ENCODE measurements at places on chromosomes 2 and 18.

- DNase-seq, result no peak
Measured at GRCh38 chr2:12486205-12487118, 230.3 kb upstream of the TRIB2 start.

- DNase-seq, result no peak
Measured at GRCh38 chr2:137896467-137896866, 67.8 kb upstream of the HNMT start.

DNA sequence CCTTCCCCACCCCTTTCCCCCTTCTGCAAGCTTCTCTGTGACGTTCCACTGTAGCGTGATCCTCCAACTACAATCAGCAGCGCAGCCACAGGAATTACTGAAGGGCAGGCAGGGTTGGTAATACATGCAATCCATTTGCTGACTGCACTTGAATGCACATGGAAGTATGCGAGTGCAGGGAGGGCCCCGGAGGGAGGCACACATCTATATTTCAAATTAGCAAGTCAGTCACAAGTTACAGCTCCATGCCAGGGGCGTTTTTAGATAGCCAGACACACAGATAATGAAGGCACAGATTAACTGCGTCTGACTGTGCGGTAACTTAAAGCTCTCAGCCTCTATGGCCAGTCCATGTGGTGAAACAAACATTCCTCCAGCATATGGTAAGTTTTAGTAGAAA lies 209.2 kb upstream of the GATA6 start:
- no peak for DNase-seq

- DNase-seq, result no peak
Measured at GRCh38 chr2:25740810-25741381, 67.5 kb upstream of the DTNB start.

DNA sequence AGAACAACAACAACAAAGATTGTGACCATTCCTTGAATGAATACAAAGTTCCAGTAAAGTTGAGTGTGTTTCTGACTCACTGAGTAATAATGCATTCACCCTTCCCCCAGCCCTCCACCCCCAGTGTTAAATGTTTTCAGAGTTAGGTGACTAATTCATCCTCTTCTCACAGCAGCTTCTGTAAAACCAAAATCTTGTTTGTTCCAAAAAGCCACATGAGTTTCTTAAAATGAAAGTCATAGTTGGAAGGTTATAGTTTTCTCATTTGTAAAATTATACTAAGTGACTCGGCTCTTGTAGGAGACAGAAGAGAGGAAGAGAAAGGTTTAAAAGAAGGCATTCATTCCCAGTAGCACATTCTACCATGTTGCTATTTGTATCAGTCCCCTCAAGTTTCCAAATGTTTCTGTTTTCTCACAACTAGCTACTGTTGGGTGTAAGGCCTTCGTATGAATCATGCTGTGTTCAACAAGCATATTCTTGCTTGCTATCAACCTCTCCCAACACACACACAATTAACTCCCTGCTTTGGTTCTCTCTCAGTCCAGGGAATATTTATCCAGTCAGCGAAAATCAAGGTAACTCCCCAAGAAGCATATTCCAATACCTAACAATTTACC lies 75.3 kb downstream of the MBD2 start:
- DNase-seq, result peak; percentile 48

GRCh38 chr2:9838391-9838790 lies 4.9 kb upstream of the TAF1B start:
- no peak for DNase-seq

DNA sequence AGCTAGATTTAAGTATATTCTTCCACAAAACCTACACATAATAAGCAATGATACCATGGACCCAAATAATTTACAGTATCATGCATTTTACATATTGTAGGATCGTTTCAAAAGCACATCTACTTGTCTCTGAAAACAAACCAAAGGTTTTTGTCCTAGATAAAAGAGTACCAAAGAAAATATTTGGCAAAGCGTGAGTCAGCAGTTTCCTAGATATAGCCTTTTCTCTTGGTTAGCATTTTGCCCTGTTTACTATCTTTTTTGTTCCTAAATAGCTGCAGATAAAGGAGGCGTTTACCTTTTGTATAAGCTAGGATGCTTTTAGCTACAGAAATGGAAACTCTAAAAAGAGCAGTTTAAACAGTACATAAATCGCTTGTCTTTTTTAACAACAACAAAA lies 305.8 kb upstream of the GULP1 start:
- no peak for DNase-seq

GRCh38 chr2:74080346-74080745 lies 67.4 kb downstream of the BOLA3 start:
- DNase-seq, result no peak

DNA sequence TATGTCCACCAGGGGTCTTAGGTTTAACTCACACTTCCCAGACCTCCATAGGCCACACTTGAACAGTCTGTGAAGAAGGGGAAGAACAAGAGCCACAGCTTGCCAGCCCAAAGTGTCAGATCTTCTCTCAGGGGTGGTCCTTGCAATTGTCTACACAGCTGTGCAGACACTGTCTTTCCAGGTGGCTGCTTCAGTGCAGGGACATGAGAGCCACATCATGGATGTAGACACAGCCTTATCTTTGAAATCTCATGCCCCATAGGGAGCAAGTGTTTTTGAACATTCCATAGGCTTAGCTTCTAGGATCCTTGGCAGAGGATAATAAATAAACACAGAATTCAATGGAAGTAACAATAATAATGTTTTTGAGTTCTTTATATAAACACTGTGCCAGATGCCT lies 6.7 kb downstream of the ZNF407 start:
- DNase-seq, result no peak

DNA sequence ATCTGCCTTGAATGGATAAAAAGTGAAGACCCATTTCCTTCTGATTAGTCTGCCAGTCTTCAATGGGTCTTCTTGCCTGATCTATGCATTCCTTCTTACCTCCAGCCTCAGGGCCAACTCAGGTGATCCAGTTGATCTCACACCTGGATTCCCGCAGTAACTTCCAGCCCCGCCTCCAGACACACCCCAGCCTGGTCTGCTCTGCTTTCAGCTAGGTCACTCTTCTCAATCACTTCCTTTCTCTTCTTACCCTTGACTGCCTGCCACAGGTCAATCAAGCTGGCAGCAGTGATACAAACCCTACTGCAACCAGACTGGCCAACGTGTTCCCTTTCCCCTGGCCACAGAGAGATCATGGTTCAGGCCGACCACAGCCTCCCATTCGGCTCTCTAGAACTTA lies 263.6 kb downstream of the ZNF516 start:
- no peak for DNase-seq

DNA sequence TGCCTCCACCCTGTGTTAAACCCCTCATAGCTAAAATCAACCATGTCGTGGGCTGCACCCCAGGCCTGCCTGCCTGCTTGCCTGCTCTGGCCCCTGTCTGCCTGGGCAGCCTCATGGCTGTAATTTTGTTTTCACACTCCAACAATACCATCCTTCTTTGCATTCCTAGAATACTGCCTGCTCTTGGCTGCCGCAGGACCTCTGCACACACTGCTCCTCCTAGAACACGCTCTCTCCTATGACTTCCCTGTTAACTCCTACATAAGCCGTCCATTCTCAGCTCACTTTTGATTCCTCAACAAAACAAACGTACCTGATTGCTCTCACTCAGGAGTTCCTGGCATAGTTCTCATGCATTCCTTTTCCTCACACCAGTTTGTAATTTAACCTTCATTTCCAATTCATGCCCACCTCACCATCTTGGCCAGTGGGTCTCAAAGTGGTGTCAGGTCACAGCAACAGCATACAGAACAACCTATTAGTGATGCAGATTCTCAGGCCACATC lies 2.5 kb downstream of the UXS1 start:
- DNase-seq, result no peak

DNA sequence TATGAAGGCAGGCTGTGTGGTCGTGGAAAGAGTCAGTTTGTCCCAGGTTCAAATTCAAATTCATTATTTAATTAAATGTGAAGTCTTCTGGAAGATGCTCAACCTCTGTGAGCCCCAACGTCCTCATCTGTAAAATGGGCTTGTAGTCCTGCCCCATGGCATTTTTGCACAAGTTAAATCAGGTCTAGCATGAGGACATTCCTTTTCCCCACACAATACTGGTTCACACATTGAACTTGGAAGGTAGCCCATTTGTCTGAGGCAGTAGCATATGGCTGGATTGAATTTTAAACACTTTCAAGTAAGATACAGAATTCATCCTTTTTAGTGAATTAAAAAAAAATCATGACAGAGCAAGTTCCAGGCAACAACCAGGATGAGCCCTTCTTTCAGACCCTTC lies 665.4 kb upstream of the HS6ST1 start:
- no peak for DNase-seq

- no peak for DNase-seq
Measured at GRCh38 chr2:33210626-33211025, 263.9 kb downstream of the LTBP1 start.

- no peak for DNase-seq
Measured at GRCh38 chr18:11581286-11581685, 28.1 kb upstream of the SLC35G4 start.

- DNase-seq, result no peak
Measured at GRCh38 chr18:51051105-51051712, 21.2 kb downstream of the SMAD4 start.

DNA sequence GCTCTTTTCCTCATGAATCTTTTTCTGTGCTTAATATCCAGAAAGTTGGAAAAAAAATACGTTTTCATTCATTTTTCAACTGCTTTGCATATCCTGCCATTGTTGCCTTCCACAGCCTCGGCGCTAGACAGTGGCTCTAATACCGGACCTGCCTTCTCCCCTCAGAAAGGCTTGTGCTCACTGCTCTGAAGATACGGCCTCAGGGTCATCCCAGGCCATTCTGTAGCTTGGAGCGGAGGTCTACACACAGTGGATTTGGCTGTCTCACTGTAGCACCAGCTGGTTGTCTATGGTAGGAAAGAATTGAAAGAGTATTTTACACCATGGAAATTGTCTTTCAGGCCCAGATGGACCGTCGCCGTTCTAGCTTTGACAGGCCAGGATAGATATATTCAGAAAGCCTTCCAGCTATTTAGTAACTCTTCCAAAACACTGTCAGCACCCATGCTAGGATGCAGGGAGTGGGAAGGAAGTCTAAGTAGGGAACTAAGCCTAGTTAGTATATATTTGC lies 242.0 kb downstream of the TMEM182 start:
- no peak for DNase-seq

- no peak for DNase-seq
Measured at GRCh38 chr2:217438821-217439220, 564.0 kb downstream of the TNS1 start.

DNA sequence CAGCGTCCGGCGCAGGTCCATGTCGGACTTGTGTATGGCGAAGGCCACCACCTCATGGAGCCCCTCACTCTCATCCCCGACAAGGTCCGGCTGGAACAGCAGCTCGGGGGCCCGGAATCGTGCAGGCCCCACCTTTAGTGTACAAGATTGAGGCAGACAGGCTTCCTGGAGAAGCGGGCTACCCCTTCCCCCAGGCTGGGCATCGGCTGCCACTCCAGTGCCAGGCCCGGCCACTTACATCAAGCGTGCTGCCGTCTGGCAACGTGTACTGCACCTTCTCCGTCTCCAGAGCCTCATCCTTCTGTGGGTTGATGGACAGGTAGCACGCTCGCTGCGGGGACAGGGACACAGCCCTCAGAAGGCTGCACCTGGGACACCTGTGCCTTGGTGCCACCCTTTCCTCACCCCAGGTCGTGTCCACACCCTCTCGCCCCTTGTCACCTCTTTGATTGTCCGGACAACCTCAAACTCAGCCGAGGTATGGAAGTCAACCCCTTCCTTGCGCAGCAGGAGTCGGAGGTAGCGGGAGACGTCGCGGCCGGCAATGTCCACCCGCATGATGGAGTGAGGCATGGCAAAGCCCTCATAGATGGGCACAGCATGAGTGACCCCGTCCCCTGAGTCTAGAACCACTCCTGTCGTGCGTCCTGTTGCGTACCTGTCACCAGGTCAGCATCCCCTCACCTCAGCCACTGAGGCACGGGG lies 5.7 kb downstream of the ACTR1B start:
- no peak for DNase-seq

- DNase-seq, result no peak
Measured at GRCh38 chr18:47809420-47809819, 121.0 kb downstream of the SMAD2 start.

DNA sequence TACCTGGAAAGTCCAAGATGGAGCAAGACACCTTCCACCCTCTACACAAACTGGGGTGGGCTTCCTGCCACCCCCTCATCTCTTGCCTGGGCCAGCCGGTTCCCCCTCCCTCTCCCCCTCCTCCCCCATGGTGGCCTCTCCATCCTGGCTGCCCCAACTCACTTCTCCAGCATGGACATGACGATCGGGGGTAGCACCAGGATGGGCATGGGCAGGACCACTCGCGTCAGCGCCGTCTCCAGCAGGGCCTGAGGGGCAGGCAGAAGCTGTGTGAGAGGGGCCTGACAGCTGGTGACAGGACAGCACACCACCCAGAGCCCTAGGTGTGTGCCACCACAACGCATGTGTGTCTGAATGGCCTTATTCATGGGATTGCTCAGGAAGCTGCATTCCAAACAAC lies 51.0 kb downstream of the EMX1 start:
- DNase-seq, result no peak

DNA sequence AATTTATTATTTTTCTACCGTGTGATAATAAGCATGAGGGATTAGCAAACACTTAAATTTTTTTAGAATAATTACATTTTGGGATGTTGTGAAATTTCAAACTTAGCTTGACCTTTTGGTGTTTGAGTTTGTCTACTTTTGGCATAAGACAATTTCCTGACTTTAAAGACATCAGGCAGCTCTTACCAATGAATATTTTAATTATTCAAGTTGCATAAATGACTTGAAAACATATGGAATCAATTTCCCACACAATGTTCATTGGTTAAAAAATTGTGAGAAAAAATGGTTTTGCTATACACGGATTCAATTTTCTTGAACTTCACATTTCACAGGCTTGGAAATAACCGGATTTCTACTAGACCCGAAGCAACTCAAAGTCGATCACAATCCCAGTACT lies 243.4 kb downstream of the IKZF2 start:
- DNase-seq, result no peak

DNA sequence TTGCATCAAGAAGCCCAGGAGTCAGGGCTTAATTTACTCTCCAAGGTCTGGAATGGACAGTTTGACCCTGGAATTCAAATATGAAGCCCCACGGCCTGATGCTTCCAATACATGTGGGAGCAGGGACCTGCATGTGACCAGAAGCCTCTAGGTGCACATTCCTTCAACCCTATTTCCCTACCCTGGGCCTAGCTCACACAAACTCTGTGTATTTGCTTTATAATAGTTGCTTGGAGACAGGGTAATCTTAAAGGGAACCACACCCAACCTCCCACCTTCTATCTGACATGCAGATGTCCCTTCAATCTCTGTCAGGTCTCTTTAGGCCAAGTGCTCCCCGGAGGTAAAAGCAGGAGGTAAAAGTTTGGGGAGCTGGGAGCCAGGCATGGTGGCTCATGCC lies 55.4 kb upstream of the PPP1CB start:
- no peak for DNase-seq

DNA sequence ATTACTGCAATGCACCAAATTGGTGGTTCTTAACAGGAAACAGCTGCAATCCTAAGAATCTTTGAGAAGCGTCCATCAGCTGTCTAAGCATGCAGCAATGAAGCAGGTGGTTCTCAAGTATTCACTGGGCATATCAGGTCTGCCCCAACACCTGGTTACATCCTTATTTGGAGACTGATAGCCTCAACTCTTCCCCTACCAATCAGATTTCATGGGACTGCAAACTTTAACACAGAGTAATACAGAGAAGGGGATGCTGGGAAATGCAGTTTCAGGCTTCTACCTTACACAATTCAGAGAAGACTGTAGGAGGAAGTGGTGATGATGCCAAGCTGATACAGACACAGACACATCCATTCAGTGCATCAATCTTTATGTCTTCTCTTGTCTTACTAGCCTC lies 240.5 kb downstream of the BCL2 start:
- DNase-seq, result no peak

- no peak for DNase-seq
Measured at GRCh38 chr18:78330766-78331165, 648.9 kb upstream of the SALL3 start.

GRCh38 chr2:152693033-152693432 lies 24.2 kb downstream of the PRPF40A start:
- no peak for DNase-seq
